Muscle of leg (tissue), 16 donors: ENCODE measurements at places on chromosomes 5 and 9. TPM values are rescaled to one million over a fixed set of nuclear protein-coding genes. Genes with fewer than 3 reads are reported as not detected.

PGM5 gene
- 61.0 TPM for total RNA-seq

MRPS30 gene
- total RNA-seq = 50.6 TPM

TMEM38B gene
- 79.4 TPM for total RNA-seq

CTXN3 gene
- total RNA-seq = 2.8 TPM

BTNL3 gene
- total RNA-seq = not detected

AFF4 gene
- 32.3 TPM for total RNA-seq

TGFBI gene
- total RNA-seq = 195 TPM

PTPA gene
- total RNA-seq = 119 TPM

OLFML2A gene
- total RNA-seq = 100 TPM

IL3 gene
- not detected for total RNA-seq

SPINK13 gene
- total RNA-seq = not detected
